ENCODE measurements at places on chromosomes 16 and 17. TPM values are rescaled to one million over a fixed set of nuclear protein-coding genes. Genes with fewer than 3 reads are reported as not detected.

GRCh38 chr17:10106067-10106466 lies 92.3 kb downstream of the GAS7 start:
- ATAC-seq = peak; percentile 3

- ATAC-seq = no peak
These were observed 15.1 kb upstream of the BAIAP2 start for GRCh38 chr17:81019563-81020442.

GRCh38 chr16:24054741-24055491 lies 201.2 kb upstream of the CACNG3 start:
- ATAC-seq = peak; percentile 73

DNA sequence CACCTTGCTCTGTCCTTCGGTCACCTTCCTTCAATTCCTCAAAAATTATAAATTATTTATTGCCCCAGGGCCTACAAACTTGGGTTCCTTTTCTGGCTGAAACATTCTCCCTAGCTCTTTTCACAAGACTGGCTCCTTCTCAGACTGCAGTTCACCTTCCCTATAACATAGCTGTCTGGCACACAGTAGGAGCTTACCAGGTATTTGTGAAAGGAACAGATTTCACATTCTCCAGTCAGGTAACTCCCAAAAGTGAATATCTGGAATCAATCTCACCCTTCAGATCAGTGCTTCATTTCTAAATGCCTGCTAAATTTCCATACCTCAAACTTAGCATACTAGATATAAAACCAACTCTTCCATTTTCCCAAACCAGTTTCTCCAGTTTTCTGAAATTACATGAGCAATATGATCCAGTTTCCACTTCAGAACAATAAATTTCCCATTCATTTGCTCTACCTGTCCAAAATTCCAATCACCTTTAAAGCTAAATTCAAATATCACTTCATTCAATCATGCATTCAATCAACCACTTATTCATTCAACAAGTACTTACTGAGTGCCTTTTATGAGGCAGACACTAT lies 6.1 kb downstream of the RFFL start:
- no peak for ATAC-seq

GRCh38 chr17:60525328-60525684 lies 736 bp downstream of the APPBP2 start:
- ATAC-seq = peak; percentile 41

- peak; percentile 40 for ATAC-seq
These were observed 241.3 kb upstream of the ZFHX3 start for GRCh38 chr16:73289232-73289631.

DNA sequence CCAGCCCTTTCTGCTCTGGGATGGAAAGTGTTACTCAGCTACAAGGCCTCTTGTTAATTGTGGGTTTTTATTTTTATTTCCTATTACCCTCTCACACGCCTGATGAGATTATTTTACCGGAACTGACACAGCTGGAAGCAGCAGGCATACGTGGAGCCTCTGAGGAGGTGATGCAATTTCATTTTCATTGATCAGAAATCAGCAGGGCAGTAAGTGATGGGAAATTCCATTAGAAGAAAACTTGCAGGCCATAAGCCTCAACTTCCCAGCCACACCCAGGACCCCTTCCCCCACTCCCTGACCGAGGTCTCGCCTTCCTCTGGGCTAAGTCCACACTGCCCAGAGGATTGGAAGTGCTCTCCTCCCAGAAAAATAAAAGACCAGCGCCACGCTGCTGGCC lies 69.7 kb downstream of the ZFHX3 start:
- peak; percentile 79 for ATAC-seq

DNA sequence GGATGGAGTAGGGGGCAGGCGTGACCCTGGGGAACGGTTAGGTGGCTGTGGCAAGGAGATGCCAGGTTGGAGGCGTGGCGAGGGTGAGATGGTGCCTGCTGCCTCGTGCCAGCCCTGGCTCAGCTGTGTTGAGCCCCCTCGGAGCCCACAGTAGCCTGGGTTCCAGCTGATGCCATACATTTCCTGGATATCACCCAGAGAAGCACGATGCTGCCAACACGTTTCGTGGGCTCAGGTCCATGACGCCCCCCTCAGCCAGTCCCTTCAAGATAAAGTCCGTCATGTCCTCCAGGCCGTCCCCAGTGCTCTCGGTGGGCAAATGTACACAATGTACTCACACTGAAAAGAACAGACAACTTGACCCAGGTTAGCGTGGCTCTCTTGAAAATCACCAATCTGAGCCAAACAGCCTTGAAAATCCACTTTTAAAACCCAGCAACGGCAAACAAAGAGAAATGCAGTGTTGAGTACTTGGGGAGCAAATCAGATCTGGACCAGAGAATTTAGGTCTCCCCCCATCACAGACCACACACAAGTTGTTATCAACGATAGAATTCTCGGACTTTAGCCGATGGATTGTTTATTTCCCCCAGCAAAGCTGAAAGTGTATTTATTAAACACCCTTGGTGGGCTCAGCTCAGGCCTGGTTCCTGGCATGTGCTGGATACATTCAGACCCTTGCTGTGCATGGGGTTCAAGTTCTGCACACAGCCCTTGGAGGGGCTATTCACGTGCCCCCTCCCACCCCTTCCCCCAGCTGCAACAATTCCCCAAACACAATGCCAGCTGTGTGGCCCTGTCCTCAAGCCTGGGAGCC lies 102.8 kb upstream of the PLCG2 start:
- ATAC-seq = no peak

GRCh38 chr17:74260525-74260850 lies 13.5 kb upstream of the DNAI2 start:
- no peak for ATAC-seq

- no peak for ATAC-seq
These were observed 129.5 kb downstream of the ABCC6 start for GRCh38 chr16:16093628-16094332.

DNA sequence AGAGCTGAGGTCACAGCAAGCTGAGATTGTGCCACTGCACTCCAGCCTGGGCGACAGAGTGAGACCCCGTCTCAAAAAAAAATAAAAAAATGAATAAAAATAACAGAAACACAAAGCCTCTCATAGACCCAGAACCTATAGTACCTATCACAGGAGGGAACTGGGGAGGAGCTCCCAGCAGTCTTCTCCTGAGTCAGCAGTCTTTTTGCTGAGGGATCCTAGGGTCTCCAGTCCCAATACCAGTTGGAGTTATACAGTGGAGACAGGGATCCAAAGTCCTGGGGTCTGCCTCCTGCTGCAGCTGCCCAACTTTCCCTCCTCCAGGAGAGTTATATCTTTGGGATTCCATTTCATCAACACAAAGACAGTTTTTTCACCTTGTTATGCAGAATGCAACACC lies 3.7 kb upstream of the TMUB2 start:
- ATAC-seq = no peak

DNA sequence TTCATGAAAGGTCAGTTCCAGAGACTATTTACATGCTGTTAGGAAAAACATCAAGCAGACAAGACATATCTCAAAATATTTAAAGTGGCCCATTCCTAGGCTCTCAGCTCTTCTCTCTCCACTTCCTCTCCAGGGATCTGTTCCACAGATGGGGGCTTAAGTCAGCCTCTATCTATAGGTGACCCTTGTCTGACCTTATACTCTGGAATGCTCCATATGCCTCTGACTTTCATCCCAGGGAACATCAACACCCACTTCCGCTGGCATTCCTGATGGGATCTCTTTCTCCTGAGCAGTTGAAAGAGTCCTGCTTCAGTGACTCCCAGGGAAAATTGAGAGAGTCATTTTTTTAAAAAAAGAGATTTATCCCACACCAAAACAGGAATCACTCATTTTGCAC lies 11.5 kb upstream of the WIPI1 start:
- ATAC-seq = no peak

GRCh38 chr16:74623214-74623838 lies 16.4 kb upstream of the GLG1 start:
- no peak for ATAC-seq

DNA sequence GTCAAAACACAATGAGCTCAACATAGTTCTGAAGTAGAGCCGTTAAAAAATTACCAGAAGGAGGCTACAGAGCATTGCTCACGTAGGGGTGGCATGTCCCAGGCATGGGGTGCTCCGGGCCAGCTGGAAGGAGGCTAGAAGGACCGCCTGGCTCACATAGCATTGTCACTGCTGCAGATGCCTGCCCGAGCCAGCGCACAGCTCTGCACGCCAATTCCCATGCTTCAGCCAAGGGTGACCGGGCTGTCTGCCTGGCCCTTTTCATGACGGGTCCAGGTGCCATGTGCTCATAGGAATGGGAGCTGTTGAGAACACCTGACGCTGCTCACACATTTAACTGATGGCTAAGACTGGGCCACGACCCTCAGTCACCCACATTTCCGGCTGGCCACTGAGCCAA lies 228.9 kb upstream of the FOXF1 start:
- no peak for ATAC-seq

DNA sequence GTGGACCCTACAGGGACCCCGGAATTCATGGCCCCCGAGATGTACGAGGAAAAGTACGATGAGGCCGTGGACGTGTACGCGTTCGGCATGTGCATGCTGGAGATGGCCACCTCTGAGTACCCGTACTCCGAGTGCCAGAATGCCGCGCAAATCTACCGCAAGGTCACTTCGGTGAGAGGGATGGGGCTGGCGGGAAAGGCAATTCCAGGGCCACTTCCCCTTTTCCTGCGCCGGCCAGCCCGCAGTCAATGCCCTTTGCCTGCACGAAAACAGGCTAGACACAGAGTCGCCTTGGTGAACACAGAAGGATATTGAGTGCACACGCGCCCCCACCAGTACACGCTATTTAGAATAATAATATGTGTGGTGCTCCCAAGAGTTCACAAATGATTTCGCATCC lies 4.0 kb downstream of the WNK4 start:
- no peak for ATAC-seq

DNA sequence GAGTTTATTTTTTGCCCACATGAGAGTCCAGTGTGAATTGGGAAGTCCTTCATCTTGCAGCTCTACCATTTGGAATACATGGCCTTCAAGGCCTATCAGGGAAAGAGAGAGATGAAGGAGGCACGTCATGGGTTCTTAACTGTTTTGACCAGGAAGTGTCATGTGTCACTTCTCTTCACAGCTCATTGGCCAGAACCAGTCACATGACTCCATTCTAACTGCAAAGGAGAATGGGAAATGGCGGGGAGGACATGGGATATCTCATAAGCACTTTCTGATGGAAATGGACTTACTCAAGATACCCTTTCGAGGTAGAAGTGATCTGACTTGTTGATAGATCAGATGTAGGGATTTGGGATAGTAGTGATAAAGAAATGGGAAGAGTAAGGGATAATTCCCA lies 57.9 kb upstream of the CES5A start:
- no peak for ATAC-seq

GRCh38 chr17:933312-934073 lies 46.1 kb downstream of the NXN start:
- no peak for ATAC-seq

GRCh38 chr17:887551-888209 lies 91.9 kb downstream of the NXN start:
- ATAC-seq = no peak

DNA sequence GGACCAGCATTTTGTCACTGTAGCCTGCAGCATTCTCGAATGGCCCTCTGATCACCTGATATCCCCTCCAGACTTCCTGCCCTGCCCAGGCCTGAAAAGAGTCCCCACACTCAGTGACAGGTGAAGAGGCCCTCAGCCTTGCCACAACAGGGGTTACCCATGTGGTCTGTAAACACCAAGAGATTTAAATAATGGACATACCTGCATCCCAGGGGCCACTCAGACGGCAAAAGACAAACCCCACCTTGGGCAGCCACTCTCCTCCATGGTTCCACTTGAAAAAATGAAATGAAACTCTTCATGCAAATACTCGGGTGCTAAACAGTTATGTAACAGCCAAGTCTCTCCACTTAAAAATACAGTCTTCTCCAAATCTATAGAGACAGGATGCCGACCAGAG lies 22.9 kb upstream of the PECAM1 start:
- no peak for ATAC-seq

DNA sequence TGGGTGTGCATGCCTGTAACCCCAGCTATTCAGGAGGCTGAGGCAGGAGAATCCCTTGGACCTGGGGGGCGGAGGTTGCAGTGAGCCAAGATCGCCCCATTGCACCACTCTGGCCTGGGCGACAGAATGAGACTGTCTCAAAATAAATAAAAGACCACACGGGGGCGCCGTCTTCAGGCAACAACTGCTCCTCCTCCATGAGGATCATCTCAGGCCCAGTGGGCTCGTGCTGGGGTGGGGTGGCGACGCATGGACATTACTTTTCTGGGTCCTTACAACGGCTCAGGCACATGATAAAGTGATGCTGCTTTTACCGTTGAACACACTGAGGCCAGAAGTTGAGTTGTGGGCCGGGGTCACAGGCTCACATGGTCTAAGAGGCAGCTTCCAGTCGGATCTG lies 56.2 kb downstream of the PRMT7 start:
- peak; percentile 32 for ATAC-seq

DNA sequence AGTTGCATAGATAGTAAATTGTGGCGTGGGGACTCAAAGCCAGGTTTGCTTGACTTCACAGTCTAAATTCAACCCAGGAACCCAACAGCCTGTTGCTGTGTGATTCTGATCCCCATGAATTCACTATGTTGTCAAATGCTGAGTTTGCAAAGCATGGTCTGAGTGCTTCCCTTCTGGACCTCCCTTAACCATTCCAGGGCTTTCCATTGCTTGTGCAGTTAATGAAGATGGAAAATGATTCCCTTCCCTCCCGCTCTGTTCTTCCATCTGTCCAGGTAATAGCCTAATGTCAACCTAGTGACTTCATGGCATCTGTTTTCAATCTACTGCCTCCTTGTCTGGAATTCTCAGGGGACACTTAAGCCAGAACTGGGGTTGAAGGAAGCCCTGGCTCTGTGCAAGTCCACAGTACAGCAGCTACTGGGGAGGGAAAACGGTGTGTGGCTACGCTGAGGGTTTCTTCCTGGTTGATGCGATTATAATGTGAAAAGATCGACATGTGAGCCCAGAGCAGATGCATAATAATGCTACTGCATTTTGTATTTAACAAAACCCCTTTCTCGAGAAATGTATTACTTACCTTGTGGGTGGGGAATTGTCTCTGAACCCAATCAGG lies 206.7 kb downstream of the CDH13 start:
- no peak for ATAC-seq

DNA sequence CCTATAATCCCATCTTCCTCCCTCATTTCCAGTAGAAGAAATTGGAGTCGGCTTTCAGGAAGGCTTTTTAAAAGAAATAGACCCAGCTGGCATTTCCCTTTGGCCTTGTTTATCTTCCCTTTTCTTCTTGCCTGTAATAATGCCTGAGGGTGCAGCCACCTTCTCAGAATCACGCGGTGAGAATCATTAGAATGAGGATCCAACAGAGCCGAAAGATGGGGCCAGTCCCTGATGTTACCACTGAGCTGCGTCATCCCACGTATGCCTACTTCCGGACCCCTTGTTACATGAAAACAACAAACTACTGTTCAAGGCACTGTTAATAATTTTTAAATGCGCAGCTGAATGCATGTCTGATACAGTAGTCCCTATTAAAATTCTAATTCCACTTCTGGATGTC lies 24.1 kb downstream of the SDR42E1 start:
- ATAC-seq = no peak

- ATAC-seq = no peak
These were observed 5.5 kb downstream of the SULT1A2 start for GRCh38 chr16:28591355-28591754.

GRCh38 chr17:36641877-36642845 lies 40.8 kb downstream of the MRM1 start:
- ATAC-seq = peak; percentile 72

The TUBG2 gene
- total RNA-seq = 20.1 TPM

The CMTM2 gene
- total RNA-seq = 0.90 TPM

The DHRS13 gene
- 14.0 TPM for total RNA-seq

The CACNG5 gene
- 2.8 TPM for total RNA-seq

The PHOSPHO1 gene
- total RNA-seq = 0.14 TPM

The KRTAP4-5 gene
- not detected for total RNA-seq

The TLCD2 gene
- 0.55 TPM for total RNA-seq

The NXPH3 gene
- total RNA-seq = 1.0 TPM

The ADAP2 gene
- 0.32 TPM for total RNA-seq

The SOCS1 gene
- total RNA-seq = 5.5 TPM

The GNGT2 gene
- 1.8 TPM for total RNA-seq

The KIF2B gene
- total RNA-seq = 0.27 TPM

The OR4D1 gene
- total RNA-seq = 0.27 TPM
